Umbilical cord (tissue), 2 donors: ENCODE measurements at places on chromosomes 11 and 22. TPM values are rescaled to one million over a fixed set of nuclear protein-coding genes. Genes with fewer than 3 reads are reported as not detected.

Gene FOXRED2
- total RNA-seq = 3.6 TPM

Gene VWA5A
- 19.7 TPM for total RNA-seq

Gene GRIK4
- total RNA-seq = 1.2 TPM

Gene BTG4
- 5.5 TPM for total RNA-seq

Gene BIK
- total RNA-seq = not detected

Gene TUB
- 28.6 TPM for total RNA-seq

Gene BRMS1
- 21.9 TPM for total RNA-seq

Gene ROBO3
- total RNA-seq = 17.3 TPM

Gene TMEM151A
- total RNA-seq = 0.24 TPM

Gene APOL4
- total RNA-seq = 3.9 TPM

Gene TMPRSS5
- not detected for total RNA-seq

Gene DMC1
- 4.6 TPM for total RNA-seq

Gene SLC22A12
- 2.4 TPM for total RNA-seq

Gene FGF19
- total RNA-seq = 1.4 TPM

Gene LRRC56
- not detected for total RNA-seq

Gene CALCA
- not detected for total RNA-seq
